COR-L47 (cell line): ENCODE measurements at places on chromosomes 5 and 9.

GRCh38 chr5:165202519-165202910, 1697.1 kb downstream of the MAT2B start:
- no peak for DNase-seq

GRCh38 chr5:168827636-168828035, 248.5 kb upstream of the PANK3 start:
- DNase-seq, result no peak

DNA sequence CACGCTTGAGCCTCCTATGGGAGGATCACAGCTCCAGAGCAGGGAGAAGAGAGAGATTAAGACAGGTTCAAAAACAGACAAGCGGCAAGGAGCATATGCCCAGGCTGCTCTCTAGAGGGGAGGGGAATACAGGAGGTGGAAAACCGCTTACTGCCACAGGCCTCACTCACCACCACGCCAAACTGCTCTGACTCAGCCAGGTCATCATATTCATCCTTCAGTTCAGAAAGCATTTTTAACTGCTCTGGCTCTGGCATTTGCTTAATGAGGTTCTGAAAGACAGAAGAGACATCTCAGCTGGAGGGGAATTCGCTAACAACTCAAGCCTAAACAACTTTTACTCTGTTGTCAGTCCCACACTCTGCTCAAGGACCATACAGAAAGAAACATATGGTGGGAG, 40.1 kb downstream of the PCDHGC5 start:
- no peak for DNase-seq

GRCh38 chr5:10666531-10667299, 94.3 kb downstream of the DAP start:
- DNase-seq, result no peak

GRCh38 chr5:10671041-10672008, 89.7 kb downstream of the DAP start:
- no peak for DNase-seq

- no peak for DNase-seq
Observed at GRCh38 chr5:5799826-5800225, 377.3 kb downstream of the ICE1 start.

- no peak for DNase-seq
Observed at GRCh38 chr9:122580360-122580759, 2.8 kb downstream of the OR1L8 start.

GRCh38 chr5:143606043-143606752, 202.7 kb upstream of the NR3C1 start:
- no peak for DNase-seq

GRCh38 chr9:99954819-99955218, 48.4 kb downstream of the STX17 start:
- no peak for DNase-seq

GRCh38 chr5:1462358-1462757, 17.1 kb upstream of the SLC6A3 start:
- no peak for DNase-seq

DNA sequence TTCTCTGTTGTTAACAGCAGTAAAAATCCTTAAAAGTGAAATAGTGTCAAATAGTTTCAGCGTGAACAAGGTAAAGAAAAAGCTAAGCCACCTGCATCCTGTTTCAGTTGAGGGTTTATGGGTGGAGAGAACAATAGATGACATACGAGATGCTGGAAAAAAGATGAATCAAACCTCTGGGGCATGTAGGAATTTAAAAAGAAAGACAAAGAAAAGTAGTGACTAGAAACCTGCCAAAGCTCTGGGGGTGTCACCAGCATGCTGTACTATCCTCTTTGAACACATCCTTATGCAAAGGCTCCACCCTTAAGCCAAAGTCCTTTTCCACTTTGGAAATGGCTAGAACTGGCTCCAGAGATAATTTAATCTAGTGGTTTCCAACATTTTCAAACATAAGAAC, 22.2 kb downstream of the SCAI start:
- DNase-seq, result no peak

DNA sequence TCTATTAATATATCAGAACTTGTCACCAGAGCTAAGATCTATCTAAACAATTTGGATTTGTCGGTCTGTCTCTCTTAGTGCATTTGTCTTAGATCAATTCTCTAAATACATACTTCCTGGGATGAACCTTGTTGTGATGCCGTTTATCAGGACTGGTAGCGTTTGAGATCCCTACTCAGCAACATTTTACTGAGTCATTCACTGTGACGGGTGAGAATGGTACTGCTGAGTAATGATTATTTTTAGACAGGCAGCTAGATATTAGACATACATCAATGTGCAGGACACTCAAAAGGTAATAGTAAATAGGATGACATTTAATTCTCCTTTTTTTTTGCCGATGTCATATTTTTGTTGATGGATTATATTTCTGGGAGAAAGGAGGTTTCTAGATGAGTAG, 209.0 kb downstream of the CSNK1G3 start:
- no peak for DNase-seq
